ENCODE measurements at places on chromosomes 5 and 9. TPM values are rescaled to one million over a fixed set of nuclear protein-coding genes. Genes with fewer than 3 reads are reported as not detected.

The PTGDS gene
- total RNA-seq, result 0.24 TPM

The BHMT2 gene
- total RNA-seq, result not detected

The DDX4 gene
- total RNA-seq, result not detected

The ACTBL2 gene
- 0.24 TPM for total RNA-seq

The LECT2 gene
- total RNA-seq, result not detected

The MYOT gene
- total RNA-seq, result not detected

DNA sequence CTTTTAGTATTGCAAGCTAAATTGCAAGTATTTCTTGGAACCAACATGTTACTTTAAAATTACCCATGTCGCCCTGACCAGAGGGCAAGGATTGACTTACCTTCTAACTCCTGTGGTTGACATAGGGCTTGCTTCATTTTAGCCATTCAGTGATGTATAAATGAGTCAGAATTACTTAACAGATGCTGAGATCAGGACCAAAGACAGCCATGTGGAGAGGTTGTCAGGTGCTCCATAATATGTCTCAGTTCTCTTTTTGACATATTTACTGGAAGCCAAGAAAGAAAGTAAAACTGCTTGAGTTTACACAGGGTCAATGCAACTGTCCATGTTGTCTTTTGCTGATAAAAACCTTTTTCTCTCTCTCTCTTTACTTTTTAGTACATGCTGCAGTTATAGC lies 33.2 kb downstream of the F2RL2 start:
- no peak for DNase-seq

GRCh38 chr9:34443976-34444375 lies 14.4 kb downstream of the FAM219A start:
- DNase-seq, result no peak

DNA sequence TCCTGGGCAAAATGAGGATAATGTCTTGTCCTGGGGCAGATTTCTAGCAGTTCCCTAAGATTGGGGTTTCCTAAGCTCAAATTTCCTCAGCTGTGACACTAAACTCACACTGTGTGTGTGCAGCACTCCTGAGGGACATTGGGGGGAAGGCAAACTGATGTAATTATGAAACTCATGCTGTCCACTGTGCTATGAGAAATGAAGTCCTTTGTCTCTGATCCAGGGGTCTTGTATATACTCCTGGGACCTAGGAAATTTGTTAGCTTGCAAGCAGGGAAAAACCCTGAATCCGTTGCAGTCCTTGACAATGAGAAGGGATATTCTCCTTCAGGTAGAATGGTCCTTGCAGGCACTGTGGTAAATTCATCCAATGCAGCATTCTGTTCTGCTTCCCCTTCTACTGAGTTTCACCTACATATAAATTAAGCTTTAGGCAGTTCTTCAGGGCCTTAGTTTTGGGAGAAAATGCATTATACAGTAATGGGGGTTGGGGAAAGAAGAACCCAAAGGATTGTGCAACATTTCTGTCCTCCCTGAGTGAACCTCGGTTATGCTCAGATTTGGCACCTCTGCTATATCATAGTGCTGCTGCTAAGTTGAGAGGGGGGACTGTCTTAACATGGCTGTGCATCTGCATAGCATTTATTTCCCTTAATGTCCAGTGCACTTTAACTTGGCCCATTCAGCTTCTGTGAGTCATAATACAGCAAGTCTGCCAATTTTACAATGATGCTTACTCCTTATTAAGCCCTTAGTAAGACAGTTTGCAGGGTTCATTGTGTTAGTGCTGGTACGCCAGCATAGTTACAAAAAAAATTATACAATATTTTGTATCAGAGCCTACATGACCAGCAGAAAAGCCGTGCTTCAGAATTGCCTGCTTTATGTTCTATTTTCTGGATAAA lies 80.2 kb downstream of the PJA2 start:
- DNase-seq, result peak; percentile 31

DNA sequence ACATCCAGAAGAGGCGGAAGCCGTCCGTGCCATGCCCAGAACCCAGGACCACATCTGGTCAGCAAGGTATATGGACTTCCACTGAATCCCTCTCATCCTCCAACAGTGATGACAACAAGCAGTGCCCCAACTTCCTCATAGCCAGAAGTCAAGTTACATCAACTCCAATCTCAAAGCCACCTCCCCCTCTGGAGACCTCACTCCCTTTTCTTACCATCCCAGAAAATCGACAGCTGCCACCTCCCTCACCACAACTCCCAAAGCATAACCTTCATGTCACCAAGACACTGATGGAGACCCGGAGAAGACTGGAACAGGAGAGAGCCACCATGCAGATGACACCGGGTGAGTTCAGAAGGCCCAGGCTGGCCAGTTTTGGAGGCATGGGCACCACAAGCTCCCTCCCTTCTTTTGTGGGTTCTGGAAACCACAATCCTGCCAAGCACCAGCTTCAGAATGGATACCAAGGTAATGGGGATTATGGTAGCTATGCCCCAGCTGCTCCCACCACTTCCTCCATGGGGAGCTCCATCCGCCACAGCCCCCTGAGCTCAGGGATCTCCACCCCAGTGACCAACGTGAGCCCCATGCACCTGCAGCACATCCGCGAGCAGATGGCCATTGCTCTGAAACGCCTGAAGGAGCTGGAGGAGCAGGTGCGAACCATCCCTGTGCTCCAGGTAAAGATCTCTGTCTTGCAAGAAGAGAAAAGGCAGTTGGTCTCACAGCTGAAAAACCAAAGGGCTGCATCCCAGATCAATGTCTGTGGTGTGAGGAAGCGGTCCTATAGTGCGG lies 130.3 kb upstream of the DMRT1 start:
- no peak for DNase-seq

DNA sequence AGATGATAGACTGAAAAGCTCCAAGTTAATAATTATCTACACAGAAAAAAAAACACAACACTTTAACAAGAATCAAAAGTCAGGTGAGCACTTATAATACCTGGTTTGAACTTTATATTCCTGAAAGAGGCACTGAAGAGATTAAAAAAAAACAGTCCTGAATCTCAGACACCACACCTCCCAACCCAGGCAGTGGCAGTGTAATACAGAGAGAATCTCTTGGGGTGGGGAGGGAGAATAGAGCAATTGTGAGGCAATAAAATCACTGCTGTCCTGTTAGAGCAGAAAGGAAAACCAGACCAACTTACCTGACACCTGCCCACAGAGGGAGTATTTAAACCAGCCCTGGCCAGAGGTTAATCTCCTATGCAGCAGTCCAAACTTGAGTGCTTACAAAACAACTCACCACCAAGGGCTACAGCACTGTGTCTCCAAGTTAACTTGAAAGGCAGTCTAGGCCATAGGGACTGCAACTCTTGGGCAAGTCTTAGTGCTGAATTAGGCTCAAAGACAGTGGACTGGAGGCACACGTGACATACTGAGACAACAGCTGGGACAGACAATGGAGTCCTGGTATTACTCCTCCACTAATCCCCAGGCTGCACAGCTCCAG lies 54.2 kb downstream of the SLCO4C1 start:
- no peak for DNase-seq

GRCh38 chr9:68781928-68782327 lies 76.9 kb downstream of the PIP5K1B start:
- DNase-seq, result no peak

DNA sequence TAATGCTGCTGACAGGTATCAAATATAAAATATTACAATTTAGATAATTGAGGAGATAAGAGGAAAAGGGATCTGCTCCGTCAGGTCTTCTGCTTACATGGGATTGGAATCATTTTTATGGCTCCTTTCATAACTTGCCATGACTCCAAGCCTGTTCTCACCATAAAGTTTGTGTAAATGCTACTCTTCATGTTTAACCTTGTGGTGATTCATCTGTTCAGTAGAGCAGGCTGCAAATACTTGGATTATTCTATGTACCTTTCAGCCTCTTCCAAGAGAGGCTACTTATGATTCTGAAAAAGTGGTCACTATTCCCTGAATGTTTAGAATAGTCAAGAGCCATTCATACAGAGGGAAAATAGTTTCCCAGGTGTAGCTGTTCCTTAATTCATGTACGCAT lies 66.9 kb downstream of the SLC44A1 start:
- no peak for DNase-seq

- DNase-seq, result peak; percentile 37
These were observed 739 bp downstream of the C9orf72 start for GRCh38 chr9:27572566-27572917.

DNA sequence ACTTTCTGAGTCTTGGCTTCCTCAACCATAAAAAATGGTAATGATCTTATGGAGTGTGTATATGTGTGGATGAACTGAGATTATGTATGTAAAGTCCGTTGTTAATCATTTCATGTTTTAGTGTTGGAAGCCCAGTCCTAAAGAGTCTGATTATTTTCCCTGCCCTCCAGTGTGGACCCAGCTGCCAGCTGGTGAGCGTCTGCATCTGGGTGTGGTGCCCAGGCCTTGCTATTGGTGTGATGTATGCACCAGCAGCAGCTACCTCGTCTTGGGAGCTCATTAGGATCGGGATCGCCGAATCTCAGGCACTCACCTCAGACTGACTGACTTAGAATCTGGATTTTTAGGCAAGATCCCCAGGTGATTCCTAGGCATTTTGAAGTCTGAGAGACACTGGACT lies 63.8 kb downstream of the LRRC70 start:
- no peak for DNase-seq

DNA sequence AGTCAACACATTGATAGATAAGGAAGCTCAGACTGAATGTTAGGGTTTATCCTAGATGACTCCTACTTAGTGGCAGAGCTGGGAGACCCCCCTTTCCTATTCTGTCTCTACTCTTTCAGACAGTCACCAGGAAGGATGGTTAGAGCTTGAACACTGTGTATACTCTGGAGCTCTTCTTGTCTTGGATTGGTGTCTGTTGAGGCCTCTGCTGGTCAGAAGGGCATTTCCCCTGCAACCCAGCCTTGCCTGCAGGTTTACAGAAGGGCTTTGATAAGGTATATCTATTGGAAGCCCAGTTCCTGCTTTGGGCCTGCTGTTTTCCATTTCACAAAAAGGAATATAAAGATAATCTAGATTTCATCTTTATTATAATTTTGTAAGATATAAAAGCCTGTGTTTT lies 71.8 kb downstream of the KDM4C start:
- no peak for DNase-seq

DNA sequence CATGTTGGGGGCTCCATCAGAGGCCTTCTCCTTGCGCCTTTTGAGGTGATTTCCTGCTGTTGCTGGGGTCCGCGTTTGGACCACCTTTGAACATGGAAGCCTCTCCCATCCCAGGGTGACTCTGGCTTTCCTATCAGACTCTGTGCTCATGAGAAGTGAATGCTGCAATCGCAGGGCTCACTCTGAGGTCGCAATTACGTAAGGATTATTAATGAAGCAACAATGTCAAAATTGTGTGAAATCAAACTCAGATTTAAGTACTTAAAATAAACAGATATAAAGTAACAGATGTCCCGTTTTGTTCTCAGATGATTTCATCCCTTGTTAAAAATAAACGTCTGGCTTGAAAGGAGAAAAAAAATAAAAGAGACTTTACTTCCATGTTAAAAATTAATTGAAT lies 634.2 kb downstream of the BNC2 start:
- no peak for DNase-seq

DNA sequence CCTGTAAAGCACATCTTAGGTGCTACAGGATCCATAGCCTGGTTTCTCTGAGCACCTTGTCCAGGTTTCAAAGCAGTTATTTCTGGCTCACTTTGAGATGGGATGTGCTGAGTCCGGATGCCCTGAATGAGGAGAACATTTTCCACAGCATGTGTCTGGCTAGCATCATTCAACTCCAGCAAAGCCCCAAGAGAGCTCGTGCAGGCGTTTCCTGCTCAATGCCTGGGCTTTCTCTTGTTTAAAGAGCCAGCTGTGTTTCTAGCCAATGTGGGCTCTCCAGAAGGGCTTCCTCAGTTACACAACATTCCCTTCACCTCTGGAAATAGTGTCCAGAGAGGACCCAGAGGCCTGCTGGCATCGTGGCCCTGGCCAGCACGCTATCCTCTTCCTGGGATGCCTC lies 411.7 kb downstream of the DMAC1 start:
- no peak for DNase-seq

DNA sequence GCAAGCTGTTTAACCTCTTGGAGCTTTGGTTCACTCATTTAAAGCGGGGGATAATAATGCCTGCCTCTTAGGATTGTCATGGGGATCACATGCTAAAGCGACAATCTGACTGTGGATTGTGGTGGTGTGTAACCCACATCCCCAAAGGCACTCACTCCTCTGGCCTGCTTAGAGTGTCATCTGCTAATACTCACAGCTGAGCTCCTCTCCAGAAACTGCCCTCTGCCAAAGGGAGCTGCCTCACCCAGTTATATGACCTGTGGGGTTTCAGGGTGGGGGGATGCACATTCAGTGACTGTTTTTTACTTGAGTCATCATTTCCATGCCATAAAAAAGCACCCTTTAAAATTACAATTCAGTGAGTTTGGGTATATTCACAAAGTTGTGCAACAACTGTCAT lies 110.0 kb upstream of the SPOCK1 start:
- DNase-seq, result no peak

- DNase-seq, result no peak
These were observed 16.3 kb downstream of the FBXW11 start for GRCh38 chr5:171989946-171990712.
